ENCODE measurements at places on chromosomes 12 and 14.

- no peak for DNase-seq
These were observed 80.0 kb upstream of the PTPRQ start for GRCh38 chr12:80364056-80364455.

DNA sequence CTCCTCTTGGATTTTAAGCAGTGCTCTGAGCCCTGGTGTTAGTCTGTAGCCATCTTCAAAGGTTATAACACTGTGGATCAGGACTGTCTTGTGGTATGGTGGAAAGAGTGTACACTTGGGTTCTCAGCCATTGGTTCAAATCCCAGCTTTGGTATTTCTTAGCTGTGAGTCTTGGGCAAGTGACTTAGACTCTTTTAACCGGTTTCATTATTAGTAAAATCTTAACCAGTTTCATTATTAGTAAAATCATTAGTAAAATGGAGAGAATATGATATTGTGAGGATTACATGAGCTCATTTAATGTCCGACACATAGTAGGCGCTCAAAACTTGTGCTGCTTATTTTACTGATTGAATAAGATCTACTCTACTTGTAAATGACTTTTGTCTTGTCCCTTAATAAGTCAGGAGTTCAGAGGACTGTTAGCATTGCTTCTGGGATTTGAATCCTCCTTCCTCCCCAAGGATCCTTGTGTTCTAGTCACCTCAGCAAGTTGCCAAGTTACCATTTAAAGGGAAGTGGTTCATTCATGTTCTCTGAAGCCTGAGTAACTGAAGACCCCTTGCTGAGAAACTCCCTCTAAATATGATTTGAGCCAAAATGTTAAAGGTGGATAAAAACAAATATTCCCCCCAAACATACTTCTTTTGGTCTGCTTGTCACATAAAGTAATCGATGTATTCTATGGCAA is 12.4 kb downstream of the TTLL5 start:
- no peak for DNase-seq

DNA sequence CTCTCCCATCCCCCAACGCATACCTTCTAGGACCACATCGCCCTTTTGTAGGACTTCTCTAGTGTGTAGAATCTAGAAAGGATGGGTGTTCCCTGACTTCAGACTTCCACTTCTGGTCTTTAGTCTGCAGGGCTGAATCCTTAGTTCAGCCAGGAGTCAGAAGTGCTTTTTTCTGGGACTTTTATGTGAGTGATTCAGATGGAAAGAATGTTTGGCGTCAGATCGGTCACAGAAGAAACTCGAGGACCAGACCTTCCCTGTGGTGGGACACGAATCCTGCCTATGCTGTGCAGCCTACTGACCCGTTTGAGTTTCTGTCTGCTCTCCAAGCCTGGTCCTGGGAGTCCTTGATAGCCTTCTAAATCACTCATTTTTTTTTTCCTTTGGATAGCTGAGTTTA is 165.4 kb upstream of the SSTR1 start:
- no peak for DNase-seq

DNA sequence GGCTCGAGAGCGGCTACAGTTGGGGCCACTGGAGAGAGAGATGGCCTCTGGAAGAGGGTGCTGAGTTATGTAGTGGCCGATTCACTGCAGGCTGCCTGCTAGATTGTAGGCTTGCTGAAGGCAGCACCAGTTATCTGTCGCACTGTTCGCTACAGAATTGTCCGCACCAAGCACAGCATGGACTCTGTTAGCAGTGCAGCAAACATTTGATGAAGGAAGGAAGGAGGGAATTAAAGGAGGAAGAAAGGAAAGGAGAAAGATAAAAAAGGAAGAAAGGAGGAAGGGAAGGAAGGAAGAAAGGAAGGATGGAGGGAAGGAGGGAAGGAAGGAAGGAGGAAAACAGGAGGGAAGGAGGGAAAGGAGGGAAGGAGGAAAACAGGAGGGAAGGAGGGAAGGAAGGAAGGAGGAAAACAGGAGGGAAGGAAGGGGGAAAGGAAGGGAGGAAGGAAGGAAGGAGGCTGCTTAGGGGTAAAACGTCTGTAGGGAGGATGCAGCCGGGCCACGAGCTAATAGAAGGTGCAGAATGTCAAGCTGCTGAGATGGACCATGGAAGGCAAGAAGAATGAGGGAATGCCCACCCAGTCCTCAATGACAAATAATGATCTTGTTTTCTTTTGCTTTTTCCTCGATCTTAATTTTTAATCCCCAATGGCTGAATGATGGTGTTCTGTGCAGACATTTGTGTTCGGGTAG is 27.3 kb upstream of the ADIPOR2 start:
- no peak for DNase-seq

DNA sequence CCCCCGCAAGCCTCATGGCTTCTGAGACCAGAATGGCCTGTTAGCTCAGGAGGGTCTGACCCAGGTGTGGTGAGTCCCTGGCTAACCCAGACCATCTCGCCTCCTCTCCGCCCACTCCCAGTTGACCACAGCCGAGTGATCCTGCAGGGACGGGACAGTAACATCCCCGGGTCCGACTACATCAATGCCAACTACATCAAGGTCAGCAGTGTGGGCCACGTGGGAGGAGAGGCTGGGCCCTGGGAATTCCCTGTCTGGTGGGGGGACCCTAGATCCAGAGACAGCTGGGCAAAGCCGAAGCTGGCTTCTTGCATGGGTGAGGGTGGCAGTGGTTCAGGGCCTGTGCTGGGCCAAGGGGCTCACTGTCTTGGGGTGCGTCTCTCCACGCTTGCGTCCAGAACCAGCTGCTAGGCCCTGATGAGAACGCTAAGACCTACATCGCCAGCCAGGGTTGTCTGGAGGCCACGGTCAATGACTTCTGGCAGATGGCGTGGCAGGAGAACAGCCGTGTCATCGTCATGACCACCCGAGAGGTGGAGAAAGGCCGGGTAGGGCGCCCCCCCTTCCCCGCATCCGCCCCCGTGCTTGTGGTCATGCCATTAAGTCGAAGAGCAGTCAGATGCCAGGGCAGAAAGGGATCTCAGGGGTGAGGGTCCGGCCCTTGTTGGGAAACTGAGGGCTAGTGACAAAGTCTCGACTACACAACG is 5.0 kb downstream of the PTPN6 start:
- DNase-seq, result no peak

GRCh38 chr12:77642246-77642645 is 188.4 kb upstream of the NAV3 start:
- no peak for DNase-seq

GRCh38 chr14:36857842-36858445 is 196.3 kb downstream of the PAX9 start:
- no peak for DNase-seq

- no peak for DNase-seq
These were observed 34.0 kb downstream of the PLEKHD1 start for GRCh38 chr14:69518289-69519101.

DNA sequence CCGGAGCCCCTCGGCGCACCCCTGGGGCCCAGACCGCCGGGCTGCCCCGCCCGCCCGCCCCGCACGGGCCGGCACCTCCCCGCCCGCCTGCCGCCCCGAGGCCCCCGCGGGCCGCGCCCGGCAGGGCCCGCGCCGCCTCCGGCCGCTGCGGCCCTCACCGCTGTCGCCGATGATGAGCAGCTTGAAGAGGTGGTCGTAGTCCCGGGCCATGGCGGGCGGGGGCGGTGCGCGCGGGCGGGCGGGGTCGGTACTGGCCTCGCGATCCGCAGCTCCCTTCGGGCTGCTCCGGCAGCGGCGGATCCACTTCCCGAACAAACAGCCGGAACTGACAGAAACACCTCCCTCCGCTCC is at the start of gene RAB35:
Gene RAB35 (minus strand): TSS at position 313 of the 351 bp plus-strand sequence. CDS start 103 bp downstream, at position 210.
- no peak for DNase-seq

DNA sequence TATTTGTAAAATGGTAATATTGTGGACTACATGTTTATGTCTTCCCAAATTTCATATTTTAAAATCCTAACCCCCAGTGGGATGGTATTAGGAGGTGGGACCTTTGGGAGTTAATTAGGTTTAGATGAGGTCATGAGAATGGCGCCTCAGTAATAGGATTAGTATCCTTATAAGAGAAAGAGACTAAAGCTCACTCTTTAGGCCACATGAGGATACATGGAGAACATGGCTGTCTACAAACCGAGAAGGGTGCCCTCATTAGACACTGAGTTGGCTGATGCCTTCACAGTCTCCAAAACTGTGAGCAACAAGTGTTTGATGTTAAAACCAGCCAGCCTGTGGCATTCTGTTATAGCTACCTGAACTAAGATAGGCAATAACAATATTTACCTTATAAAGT is 58.3 kb upstream of the OTOGL start:
- DNase-seq, result no peak

DNA sequence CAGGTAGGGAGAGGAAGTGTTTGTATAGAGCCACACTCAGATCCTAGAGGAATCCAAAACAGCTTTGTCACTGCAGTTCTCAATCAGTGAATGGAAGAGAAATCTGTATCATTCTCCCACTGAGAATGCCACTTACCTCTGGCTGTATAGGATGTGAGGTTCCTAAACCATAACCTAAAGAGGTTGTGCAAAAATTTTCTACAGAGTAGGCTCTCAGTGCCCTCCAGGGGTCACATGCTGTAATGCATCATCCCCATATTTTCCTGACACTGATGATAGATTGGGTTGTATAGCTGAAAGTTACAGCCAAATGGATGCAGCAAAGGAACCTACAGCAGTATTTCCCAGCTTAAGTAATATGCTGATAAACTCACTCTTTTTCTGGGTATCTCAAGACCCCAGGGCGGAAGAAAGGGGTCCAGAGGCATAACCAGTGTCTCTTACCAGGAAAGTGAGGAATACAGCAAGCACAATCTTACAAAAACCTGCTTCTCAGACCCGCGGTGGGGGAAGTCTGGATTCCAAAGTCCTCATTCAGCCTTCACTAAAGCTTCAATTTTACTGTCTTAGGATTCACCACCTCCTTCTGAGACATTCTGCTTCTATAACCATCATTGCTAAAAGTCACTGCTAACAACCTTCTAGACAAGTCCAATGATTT is 3.8 kb downstream of the BCDIN3D start:
- no peak for DNase-seq

- no peak for DNase-seq
These were observed 6.0 kb upstream of the ACADS start for GRCh38 chr12:120719496-120720233.

DNA sequence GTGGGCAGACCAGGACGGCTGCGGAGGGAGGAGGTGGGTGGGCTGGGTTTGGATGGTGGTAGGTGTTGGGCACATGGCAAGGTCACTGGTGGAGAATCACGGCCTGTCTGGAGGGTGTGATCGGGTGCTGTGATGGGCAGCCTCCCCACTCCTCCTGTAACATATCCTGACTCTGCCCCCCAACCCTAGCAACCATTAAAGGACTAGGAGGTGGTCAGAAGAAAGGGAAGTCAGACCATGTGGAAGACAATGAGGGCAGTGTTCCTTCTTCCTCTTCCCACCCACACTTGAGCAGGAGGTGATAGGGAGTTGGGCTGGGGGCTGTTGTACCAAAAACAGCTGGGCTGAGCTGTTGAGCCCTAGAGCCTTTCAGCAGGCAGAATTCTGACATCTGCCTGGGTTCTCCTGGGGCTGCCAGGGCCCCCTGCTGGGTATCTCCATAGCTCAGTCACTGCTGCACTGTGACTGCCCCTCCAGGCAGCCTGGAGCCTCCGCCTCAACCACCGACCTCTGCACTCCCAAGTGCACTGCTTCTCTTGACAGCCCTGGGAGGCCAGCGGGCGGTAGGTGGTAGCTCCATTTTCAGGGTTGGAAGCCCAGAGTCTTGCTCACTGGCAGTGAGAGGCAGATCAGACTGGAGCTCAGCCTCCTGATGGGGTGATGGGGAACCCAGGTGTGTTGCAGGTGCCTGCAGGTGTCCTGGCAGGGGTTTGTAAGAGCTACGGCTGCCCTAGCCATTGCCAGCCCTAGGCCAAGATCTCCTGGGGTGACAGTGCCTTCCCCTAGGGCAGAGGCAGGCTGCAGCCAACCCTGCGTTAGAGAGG is 15.4 kb downstream of the VASH1 start:
- DNase-seq, result no peak

DNA sequence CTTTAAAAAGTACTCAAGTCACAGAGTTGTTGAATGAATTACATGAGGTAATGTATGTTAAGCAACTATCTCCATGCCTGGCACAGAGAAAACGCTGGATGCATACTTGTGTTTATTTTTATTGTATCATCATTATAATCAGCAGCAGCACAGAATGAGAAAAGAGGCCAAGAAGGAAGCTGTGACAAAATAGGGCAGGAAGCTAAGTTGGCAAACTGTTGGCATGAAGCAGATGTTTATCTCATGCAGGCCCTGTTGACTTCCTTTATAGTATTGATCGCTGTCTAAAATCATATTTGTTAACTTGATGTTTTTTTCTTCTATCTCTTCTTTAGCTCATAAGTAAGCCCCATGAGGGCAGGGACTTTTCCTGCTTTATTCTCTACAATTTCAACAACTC is 466.6 kb downstream of the TRHDE start:
- DNase-seq, result no peak

GRCh38 chr12:76878099-76878898 is 520 bp downstream of the CSRP2 start:
- peak; percentile 28 for DNase-seq

- no peak for DNase-seq
These were observed 3.2 kb upstream of the VDR start for GRCh38 chr12:47907851-47908454.

DNA sequence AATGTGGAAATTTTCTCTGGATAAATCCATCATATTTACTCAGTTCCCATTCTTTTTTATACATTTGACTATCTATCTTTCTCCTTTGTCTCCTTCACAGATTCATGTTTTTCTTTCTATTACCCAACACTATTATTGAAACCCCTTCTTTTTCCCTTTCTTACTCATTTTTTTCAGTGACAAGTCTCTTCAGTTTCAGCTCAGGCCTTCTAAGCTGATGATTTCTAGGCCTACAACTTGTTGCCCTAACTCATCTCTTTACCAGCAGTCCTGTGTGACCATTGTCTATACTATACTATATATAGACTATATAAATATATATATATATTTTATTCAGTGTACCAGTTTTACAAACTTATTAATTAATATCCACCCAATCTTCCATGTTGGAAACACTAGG is 31.8 kb downstream of the SLC16A7 start:
- DNase-seq, result no peak

GRCh38 chr14:96064866-96065265 is 25.7 kb downstream of the C14orf132 start:
- no peak for DNase-seq

DNA sequence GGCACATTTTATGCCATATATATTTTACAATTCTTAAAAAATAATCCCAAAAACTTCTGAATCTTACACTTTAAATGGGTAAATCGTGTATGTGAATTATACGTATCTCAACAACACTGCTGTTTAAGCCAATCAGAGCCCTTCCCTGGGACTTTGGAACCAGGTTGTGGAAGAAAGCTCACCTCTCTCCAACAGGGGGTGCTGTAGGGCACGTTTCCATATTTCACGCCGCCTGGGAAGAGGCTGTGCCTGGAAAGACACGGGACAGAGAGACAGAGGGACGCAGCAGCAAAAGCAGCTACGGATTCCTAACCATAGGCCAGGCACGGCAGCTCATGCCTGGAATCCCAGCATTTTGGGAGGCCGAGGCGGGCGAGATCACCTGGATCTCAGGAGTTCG is 29.4 kb upstream of the FBRSL1 start:
- no peak for DNase-seq

- no peak for DNase-seq
These were observed 57.6 kb upstream of the SSTR1 start for GRCh38 chr14:38150075-38150474.
